Neural crest cell (in vitro differentiated cells): ENCODE measurements at places on chromosomes 6 and 20.
A peak's percentile ranks its signal among the peaks of the same experiment; 100 is the strongest.

GRCh38 chr6:36073587-36073986 is 46.0 kb downstream of the MAPK14 start:
- no peak for DNase-seq

- DNase-seq, result no peak
Observed at GRCh38 chr6:114042267-114043016, 71.5 kb upstream of the HDAC2 start.

DNA sequence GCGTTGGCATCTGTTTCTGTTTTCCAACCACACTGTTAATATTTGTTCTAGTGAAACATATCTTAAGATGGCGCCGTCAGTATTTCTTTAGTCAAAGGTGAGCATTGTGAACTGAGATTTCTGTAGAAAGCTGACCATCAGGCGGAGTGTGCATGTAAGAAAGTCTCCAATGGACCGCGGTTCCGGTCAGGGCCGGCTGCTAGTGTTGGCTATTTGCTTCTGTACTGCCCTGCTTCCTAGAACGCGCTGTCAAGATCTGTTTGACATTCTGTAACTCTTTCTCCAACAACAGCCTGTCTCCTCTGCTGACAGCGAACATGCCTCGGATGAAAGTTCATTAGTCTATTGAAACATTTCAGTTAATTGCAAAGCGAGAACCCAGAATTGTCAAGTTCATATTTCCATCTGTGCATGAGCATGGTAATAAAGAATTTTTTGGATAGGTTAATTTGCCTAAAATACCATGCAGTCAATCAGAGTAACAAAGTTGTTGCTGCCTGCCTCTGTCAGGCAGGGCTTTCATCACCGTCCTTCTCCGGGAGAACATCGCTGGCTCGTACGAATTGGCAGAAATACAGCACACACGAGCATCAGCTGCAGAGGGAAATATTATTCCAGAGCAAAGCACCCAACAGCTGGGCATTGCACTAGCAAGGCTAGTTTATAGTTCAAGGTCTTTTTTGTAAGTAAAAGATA is 369.1 kb downstream of the CDH4 start:
- DNase-seq, result no peak

DNA sequence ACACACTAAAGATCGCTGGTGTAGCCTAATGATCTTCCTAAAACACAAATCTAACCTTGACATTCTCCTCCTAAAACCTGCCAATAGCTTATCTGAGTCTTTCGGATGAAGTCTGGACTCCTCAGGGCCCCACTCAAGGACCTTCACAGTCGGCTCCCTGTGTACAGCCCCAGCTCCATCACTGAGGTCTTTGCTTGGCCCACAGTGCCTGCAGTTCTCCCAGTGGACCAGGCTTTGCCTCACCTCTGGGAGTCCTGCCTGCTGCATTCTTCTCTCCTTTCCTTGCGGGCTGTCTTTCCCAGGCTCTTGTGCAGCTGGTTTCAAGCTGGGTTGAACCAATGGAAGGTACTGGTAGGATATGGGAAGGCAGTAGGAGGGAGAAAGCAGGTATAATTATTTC is 122.6 kb upstream of the FERMT1 start:
- DNase-seq, result no peak

DNA sequence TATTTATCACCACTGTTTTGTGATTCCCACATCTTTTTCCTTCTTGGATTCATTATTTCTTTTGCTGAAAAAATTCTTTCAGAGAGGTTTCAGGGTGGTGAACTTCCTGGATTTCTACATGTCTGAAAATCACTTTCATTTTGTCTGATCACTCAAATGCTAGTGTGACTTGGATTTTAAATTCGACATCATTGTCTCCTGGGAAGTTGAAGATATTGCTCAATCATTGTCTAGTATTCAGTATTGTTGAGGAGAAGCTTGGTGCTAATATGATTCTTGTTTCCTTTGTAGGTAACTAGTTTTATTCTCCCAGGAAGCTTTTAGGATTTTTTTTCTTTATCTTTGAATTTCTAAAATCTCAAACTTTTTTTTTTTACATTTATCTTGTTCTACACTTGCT is 45.0 kb downstream of the DNAH8 start:
- DNase-seq, result no peak

DNA sequence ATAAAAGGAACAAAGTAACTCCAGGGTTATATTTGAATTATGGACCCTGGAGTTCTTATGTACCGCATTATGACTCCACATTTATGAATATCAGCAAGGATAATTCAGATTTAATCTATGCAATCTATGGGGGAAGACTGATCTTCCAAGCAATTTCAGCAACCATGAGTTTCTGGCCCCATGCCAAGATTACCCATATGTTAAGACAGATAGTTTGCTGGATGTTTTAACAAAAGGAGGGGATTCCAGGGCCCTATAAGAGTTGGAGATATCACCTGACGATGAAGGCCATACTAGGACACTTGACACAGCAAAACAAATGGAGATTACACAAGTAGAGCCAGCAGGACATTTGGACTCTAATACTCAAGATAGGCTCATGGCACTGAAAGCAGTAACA is 45.9 kb upstream of the PLN start:
- no peak for DNase-seq

DNA sequence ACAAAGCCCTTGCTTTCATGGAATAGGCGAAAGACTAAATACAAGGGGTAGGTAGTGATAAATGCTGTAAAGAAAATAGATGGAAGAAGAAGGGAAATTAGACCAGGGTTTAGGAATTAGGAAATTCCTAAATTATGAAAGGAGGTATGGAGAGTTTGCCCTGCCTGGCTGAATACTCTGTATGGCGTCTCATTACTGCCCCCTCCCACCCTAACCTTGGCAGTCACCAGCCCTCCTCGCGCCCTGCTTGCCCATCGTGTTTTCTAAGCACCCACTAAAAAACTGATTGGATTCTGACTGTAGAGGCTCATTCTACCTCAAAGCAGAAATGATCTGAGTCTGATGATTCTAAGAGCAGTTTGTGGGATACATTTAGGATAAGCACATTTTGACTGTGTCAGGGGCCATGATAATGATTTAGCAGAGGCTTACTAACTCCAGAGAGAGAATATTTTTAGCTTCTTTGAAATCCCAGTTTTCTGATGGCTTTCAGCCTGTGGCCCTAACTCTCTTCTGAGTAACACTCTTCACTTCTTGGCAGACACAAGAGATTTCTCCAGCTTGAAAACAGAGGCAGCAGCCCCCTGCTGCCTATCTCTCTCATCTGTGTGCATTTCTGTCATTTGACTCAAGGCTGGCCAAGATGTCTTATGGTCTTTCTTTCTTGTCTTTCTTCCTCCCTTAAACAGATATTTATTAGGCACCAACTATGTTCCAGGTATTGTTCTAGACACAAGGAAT is 1.4 kb upstream of the CHD6 start:
- DNase-seq, result no peak

DNA sequence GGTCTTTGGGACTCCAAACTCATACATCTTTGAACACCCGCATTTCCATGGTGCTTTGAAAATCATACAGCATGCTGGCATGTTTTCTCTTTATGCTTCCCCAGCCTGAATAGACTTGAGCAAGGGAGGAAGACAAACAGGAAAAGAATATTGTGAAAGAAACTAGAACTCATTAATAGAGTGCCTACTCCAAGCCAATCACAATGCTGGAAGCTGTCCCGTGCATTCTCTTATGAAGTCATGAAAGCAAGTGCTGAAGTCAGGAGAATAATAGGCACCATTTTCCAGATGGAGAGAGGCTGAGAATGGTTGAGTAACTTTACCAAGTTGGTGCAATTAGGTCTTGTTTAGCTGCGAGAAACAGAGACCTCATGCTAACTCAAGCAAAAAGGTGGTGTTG is 102.5 kb upstream of the PTPRT start:
- no peak for DNase-seq

GRCh38 chr20:46056970-46057855 is 28.2 kb downstream of the SLC12A5 start:
- peak; percentile 65 for DNase-seq

DNA sequence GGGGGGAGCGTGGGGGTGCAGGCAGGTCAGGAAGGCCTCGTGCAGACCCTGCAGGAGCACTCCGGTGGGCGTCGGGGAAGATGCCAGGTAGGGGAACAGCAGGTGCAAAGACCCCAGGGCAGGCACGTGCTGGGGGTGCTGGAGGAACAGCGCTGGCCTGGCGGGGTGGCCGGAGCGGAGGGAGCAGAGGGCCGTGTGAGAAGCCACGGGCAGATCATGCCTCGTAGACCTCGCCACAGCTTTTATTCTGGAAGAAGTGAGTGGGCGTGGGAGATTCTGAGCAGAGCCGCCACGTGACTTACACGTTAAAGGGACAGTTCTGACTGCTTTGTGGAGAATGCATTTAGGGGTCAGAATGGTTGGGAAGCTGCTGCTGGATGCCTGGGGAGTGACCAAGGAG is 9.3 kb downstream of the NTSR1 start:
- no peak for DNase-seq

- no peak for DNase-seq
Observed at GRCh38 chr20:1327241-1327653, 1.7 kb downstream of the SDCBP2 start.

- no peak for DNase-seq
Observed at GRCh38 chr6:124007266-124007665, 203.6 kb downstream of the NKAIN2 start.

DNA sequence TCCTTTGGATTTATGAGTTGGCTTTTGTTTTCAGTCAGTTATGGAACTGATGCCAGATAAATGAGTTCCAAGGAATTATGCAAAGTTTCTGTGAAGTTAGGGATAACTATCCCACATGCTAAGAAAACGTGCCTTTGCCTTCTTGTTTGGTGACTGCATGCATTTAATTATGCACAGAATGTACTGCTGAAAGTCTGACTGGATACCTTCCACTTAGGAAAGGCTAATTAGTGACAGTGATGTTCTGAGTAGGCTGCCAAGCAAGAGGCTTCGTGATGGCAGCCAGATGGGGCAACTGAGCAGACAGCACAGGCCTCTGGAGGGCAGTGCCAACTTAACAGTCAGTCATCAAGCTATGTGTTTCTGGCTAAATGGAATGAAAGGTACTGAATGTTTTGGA is 289.9 kb downstream of the CD109 start:
- no peak for DNase-seq

- no peak for DNase-seq
Observed at GRCh38 chr6:46925563-46926253, 4.0 kb upstream of the ADGRF5 start.

DNA sequence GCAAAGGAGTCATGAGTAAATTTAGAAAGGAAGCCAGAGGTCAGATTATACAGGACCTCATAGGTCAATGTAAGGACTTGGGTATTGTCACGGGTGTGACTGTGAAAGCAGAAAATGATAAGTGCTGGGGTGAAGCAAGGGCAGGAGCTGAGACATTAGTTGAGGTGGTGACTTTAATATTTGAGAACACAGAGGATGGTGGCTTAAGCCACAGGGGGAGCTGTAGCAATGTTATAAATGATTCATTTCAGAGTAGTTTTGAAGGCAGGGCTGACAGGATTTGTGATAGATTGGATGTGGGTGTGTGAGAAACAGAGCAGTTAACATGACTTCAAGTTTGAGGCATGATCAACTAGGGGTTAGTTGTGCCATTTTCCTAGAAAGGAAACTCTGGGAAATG is 659.9 kb downstream of the EPM2A start:
- no peak for DNase-seq

DNA sequence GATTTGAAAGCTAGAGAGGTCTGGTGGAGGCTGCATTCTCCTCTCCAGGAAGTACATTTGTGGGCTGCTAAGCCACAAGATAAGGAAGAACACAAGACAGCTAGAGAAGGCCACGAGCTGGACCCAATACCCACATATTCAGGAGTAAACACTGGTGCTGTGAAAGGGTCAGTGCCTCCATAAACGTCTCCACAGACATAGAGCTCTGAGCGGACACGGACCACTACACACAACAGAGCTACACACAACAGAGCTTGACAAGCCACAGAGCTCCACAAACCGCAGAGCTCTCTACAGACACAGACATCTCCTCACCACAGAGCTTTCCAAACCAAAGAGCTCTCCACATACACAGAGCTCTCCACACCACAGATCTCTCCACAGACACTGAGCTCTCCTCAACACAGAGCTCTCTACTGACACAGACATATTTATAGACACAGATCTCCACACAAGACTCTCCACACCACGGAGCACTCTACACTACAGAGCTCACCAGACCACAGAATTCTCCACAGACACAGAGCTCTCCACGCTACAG is 51.9 kb downstream of the ERMARD start:
- DNase-seq, result no peak

- DNase-seq, result no peak
Observed at GRCh38 chr20:58216334-58216733, 12.1 kb downstream of the ANKRD60 start.

DNA sequence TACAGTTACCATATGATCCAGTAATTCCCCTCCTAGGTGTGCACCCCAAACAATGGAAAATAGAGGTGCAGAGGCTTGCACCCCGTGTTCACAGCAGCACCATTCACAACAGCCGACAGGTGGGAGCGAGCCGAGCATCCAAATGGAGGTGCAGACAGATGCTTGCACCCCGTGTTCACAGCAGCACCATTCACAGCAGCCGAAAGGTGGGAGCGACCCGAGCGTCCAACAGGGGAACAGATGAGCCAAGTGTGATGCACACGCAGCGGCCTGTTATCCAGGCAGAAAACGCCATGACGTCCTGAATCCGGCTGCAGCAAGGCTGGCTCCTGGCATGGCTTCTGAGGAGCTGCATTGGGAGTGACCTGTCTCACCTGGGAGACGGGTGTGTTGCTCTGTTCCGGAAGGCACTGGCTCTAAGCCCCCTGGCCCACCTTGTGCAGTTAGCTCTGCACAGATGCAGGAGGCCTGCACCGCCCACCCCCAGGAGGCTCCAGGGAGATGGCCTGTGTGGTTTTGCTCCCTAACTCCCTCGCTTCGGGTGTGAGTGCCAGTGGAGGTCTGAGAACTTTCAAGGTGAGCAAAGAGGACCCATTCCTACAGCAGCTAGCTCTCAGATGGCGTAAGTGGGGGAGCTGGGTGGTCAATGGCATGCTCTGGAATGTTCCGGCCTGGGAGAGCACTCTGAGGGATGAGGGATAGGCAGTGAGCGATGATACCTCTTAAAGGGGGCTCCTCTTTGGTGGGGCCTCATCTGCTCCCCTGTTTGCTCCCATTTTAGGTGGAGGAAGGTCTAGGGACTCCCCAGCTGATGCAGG is 47.8 kb upstream of the FRMD1 start:
- no peak for DNase-seq

DNA sequence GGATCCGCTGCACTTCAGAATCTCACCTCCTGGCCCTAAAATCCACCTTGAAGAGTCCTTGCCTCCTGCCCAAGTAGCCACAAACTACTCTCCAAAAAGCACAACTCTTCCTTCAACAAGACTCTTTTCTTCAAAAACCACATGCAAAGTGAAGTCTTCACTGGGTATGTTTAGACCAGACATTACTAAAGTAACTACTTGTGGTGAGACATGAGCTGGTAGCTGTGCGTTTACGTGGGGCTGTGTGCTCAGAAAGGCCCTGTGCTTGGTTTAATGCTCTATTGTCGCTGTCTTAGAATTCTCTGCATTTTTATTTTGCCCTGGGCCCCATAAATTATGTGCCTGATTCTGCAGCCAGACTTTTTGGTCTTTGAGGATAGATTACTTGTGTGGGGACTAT is 104.4 kb upstream of the HDAC2 start:
- no peak for DNase-seq

GRCh38 chr6:109034526-109034925 is 60.1 kb downstream of the SESN1 start:
- no peak for DNase-seq
